ENCODE measurements at places on chromosomes 7 and 10.

DNA sequence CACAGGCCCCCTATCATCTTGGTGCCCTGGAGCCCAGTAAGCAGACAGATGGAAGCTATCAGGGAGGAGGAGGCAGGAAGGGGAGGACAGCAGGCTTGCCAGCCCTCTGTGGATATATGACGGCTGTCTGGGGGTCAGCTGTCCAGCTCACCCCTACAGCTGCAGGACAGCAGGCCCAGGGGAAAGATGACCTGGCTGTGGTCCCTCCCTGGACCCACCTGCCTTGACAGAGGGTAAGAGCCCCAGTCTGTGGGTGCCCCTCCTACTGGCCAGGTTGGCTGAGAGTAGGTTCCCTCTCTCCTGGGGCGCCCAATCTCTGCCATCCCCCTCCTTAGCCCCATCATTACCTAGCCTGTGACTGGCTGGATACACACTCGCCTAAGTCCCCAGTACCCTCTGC lies 62.5 kb downstream of the C10orf143 start:
- peak; percentile 43 for DNase-seq

DNA sequence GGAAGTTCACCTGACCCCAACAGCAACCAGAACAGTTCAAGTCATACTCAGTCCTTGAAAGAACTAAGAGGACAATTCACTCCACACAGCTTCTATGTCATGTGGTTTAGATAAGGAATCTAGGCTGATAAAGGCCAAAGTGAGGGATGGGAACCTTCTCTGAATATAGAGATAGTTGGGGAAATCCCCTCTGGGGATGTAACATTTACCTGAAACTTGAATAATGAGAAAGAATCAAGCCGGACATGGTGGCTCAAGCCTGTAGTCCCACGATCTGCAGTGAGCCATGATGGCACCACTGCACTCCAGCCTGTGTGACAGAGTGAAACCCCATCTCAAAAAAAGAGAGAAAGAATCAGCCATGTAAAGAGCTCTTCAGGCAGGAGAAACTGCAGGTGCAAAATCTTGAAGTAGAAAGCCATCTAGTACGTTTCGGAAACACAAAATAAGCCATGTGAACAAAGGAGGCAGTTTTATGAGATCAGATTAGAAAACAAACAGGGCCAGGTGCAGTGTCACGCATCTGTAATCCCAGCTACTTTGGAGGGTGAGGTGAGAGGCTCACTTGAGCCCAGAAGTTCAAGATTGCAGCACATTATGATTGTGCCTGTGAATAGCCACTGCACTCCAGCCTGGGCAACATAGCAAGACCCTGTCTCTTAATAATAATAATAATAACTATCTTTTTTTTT lies 4.5 kb upstream of the DNMBP start:
- DNase-seq = no peak

DNA sequence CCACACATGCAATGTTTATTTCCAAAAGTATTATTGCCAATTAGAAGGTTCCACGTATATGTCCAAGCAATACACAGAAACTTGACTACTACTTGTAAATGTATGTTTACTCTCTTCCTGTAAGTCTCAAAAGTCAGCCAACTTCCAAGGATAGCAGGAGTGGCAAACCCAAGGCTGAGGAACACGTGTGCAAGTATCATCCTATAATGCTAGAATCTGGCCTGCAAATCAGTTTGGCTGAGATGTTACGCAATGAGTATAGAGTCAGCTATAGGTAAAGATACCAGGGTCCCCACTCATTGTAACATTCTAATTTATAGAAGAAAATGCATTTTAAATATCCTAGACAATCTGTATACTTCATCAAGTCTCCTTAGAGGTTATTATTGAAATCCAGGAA lies 34.7 kb downstream of the CYTH3 start:
- no peak for DNase-seq

- DNase-seq = no peak
Measured at GRCh38 chr10:132113766-132114365, 48.1 kb downstream of the JAKMIP3 start.

DNA sequence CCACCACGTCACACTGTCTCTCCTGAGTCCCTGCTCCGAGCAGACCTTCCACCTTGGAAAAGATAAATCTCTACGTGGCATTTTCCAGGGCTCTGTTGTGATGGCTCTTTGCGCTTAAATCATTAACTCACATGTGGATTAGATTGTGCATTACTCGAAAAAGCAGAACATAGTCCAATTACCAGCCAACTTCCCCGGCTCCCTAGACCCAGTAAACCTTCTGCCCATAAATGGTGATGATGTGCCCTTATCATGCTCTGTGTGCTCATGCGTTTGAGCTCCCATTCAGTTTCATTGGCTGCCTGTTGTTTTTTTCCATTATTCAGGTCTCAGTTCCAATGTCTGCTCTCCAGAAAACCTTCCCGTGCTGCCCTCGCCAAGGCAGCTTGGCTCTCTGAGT lies 471.2 kb downstream of the GLRX3 start:
- DNase-seq = no peak

DNA sequence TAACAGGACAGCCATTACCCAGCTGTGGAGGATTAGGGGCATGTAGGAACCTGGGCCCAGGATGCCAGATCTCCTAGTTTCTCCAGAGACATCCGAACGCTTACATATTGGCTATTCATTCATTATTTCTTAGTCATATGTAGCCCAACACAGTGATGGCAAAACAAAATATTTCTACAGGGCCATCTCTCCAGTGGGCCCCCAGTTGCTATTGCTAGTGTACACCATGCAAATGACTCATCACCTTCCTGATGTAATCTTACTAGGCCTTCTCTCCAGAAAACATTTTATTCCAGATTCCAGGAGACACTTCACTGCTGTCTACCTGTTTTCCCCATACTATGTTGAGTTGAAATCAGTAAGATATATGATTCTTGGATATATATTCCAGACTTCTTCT lies 201.7 kb downstream of the PLXDC2 start:
- no peak for DNase-seq

DNA sequence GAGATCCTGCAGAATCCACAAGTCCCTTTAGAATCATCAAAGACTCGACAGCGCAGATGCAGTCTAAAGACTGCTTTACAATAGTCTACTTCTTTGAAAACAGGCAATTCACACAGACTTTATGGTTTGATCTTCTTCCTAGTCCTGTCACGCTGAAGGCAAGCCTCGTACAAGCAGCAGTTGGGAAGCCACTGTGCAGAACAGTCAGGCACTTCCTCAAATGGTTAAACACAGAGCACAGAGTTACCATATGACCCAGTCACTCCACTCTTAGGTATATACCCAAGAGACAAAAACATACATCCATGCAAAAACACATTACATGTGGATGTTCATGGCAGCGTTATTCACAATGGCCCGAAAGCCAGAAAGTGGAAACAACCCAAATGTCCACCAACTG lies 41.4 kb downstream of the LRRC20 start:
- no peak for DNase-seq

DNA sequence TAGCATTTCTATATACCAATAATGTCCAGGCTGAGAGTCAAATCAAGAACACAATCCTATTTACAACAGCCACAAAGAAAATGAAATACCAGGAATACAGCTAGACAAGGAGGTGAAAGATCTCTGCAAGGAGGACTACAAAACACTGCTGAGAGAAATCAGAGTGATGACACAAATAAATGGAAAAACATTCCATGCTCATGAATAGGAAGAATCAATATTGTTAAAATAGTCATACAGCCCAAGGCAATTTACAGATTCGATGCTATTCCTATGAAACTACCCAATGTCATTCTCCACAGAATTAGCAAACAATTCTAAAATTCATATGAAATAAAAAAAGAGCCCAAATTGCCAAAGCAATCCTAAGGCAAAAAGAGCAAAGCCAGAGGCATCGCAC lies 116.8 kb upstream of the ZNF32 start:
- no peak for DNase-seq

- DNase-seq = no peak
Measured at GRCh38 chr10:70158113-70158512, 11.6 kb upstream of the TYSND1 start.

- peak; percentile 41 for DNase-seq
Measured at GRCh38 chr10:92239600-92240288, 51.1 kb downstream of the CPEB3 start.

Data from renal pelvis (tissue), 12 donors.